ENCODE measurements at places on chromosomes 16 and 17.

- no peak for DNase-seq
These were observed 62.5 kb downstream of the SLC39A11 start for GRCh38 chr17:73029991-73030390.

DNA sequence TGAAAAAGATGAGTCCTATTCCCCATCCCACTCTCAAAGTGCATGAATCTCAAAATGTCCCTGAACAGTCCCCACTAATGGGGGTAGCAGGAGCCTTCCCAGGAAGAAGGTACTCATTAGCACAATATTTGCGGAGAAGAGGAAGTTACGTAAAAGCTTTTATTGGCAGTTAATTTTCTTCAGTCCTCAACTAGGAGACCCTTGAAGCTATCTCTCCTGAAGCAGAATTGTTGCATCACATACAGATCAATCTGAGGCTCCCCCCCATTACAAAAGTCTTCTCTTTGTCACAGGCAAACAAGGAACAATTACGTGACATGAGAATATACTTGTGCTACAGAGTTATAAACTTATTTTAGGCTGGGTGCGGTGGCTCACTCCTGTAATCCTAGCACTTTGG is 14.2 kb downstream of the SLFN12L start:
- no peak for DNase-seq

DNA sequence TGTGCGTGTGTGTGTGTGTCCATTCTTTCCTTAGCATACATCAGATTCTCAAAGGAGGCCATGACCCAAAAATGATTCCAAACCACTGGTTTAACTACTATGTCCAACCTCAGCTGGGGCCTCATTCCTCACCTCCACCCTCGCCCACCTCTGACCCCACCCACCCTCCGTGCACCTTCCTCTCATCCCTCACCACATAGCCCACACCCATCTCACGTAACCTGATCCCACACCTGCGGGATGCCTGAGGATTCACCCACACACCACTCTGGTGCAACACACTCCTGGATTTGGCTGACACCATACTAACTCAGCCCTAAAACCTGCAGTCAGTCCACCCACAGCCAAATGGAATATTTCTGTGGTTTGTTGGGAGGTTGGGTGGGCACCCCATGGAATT is 3.3 kb upstream of the CSNK2A2 start:
- DNase-seq = no peak

- no peak for DNase-seq
These were observed 14.1 kb upstream of the LCMT1 start for GRCh38 chr16:25097276-25097975.

- peak; percentile 21 for DNase-seq
These were observed 574 bp downstream of the MPP3 start for GRCh38 chr17:43832168-43832975.

- DNase-seq = no peak
These were observed 30.1 kb upstream of the SMURF2 start for GRCh38 chr17:64692187-64692586.

DNA sequence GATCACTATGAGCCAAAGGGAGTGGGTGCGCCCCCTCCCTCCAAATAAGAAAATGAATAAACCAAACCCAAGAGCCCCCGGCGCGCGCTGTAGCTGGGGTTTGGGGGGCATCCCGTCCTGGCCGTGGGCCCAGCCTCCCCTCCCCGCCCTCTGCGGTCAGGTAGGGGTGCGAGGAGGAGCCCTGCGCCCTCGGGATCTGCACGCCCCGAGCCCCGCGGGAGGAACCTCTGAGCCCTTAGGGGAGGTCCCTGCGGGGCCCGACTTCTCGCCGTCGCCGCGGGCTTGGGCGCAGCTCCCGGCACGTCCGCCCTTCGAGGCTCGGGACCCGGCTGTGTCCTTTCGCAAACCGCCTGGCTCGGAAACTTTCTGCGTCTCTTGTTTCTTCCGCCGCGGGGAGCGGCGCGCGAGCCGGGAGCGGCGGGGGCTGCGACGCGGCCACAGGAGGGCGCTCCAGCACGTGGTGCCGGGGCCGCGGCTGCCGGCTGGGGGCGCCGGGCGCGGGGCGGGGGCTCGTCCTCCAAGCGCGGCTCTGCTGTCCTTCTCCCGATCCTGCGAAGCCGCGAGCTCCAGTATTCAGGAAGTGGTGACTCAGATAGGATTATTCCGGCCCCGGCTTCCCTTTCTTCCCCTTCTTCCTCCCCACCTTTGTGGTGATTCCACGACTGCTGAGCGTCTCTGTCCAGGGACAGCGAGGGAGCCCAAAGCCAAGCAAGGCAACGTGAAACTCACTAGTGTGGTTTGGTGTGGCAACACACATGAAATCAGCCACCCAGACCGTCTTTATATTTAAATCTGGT is 1.6 kb downstream of the PITPNC1 start:
- peak; percentile 80 for DNase-seq

DNA sequence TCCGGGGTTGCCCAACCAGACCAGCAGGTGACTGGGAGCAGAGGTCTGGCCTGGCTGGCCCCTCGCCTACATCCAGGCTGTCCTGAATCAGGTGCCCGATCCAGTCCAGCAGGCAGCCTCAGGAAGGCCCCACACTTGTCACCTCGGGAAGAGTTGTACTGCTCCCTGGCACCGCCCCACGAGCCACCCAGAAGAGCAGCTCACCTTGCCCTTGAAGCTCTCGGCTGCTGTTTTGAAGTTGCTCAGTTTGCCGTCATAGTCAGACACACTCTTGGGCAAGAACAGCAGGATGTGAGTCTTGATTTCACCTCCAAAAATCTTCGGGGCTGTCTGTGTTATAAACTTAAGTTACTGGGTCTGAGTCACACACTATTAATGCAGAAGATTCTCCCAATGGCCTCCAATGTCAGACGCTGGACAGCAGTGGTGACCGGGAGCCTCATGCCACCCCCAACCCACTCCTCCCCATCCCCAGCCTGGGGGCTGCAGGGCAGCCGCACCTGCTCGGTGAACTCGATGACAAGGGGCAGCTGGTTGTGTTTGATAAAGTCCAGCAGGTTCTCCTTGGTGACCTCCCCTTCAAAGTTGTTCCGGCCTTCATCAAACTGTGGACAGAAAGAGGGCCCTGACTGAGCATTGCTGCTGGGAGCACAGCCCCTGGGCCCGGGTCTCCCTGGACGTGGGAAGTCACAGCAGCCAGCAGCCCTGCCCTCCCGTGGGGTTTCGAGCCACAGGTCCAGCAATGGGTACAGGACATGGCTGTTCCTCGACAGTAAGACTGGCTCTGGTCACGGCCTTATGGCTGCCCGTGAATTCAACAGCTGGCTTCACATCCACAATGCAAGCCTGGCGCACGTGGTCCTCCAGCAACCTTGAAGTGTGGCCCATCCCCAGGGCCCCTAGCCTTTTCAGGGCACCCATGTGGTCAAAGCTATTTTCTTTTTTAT is 12.2 kb upstream of the PPP1R27 start:
- DNase-seq = no peak

GRCh38 chr17:49748791-49749190 is 15.1 kb downstream of the FAM117A start:
- DNase-seq = peak; percentile 80

Measured in hematopoietic multipotent progenitor cell treated with erythropoietin and hydrocortisone succinate and interleukin-3 and kit ligand, for 6 days (in vitro differentiated cells).